Stimulated activated CD4-positive, alpha-beta T cell treated with anti-CD3 and anti-CD28 coated beads, Interleukin-1b, Interleukin-23, amount 100 ng/mL, for 48 hours (primary cell): ENCODE measurements at places on chromosomes 1 and 21.

DNA sequence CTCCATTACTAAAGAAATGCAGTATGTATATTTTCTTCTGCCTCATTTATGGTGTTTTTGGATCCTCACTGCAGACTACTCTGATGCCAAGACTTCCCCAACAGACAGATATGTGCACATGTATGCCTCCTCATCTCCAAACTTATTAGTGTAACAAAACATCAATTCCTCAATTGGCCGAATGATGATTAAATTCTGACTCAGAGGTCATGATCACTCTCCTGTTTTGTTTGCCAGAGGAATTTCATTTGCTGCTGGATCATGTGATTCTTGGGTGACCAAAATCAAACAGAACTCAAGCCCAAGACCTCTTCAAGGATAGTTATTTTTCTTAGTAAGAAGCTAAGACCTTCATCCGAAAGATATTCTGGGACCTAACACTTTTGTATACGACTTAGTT, 227.6 kb downstream of the LMO4 start:
- DNase-seq = no peak

DNA sequence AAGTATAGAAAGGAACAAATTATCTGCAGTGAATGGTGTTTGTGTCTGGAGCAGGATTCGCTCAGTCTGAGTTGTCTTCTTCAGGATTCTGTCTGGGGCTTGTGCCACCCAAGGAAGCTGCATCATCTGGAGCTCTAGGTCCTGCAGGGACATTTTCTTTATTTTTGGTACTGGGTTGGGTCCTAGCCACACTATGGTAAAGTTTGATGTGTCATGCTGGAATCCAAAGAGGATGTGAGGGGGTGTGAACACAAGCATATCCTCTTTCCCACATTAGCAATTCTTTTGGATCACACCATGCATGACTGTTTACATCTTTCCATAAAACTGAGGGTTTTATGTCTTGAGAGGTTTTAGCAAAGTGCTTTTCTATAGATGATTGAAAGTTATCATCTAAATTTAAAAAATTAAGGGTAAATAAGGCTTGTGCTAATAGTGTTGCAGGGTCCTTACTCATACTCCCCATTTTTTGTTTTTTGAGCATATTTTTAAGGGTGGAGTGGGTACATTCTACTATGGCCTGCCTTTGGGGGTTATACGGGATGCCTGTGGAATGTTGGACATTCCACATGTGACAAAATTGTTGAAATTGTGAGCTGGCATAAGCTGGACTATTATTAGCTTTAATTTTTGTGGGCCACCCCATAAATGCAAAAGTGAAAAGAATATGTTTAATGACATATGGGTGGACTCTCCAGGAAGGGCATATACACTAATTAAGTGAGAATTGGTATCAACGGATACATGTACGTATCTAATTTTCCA, 152.0 kb upstream of the HMCN1 start:
- no peak for DNase-seq

GRCh38 chr1:177794376-177794991, 175.4 kb downstream of the SEC16B start:
- no peak for DNase-seq

GRCh38 chr1:84836145-84836544, 56.9 kb downstream of the LPAR3 start:
- DNase-seq = no peak

DNA sequence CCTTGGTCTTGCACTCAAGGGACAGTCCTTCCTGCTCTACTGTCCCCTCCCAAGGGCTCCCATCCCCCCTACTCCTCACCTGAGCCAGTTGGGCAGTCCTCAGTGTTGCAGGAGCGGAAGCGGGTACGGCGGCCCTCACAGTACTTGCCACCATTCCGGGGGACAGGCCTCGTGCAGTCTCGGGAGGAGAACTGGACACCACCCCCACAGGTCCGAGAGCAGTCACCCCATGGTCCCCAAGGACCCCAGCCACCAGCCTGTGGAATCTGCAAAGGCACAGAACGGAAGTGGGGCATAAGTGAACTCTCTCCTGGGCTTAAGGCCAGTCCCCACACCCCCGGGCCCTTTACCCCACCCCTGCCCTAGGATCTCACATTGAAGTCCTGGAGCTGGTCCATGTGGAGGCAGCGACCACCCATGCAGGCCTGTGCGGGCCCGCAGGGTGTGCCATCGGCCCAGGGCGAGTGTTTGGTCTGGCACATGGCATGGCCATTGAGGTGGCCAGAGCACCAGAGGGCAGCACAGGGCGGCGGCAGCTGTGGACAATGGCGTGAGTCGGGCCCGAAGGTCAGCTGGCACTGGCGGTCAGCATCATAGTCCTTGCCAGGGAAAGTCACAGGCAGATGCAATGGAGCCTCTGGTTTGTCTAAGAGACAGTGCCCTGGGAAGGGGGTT, 5.2 kb downstream of the ADAMTS4 start:
- DNase-seq = no peak

DNA sequence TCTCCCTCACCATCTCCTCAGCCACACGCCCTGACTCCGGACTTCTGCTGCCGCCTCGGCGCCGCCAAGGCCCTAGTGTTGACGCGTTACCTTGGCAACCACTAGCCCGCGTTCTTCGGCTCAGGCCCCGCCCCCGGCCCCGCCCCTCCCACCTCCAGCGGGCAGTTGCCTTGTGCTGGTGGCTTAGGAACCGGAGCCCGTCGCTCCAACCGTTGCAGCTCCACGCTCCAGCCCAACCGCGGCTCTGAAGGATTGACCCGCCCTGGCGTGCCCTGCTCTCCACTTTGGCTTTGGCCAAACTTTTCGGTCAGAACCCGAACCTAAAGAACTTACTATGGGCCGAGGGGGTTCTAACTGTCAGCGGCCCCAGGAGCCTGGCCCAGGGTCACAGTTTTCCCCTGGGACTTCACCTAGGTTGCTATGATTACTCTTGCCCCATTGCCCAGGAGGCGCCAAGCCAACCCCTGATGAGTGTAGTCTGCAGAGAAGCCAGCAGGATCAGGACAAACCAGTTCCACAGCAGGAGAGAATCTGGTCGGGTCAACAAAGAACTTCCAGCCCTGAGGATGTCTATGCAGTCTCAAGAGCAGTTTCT, at the start of gene CFAP45:
CFAP45 (minus strand) TSS at position 80 of the 595 bp plus-strand sequence; CDS start at position 13, 67 bp downstream.
- no peak for DNase-seq

- DNase-seq = no peak
Observed at GRCh38 chr1:76303340-76303717, 228.8 kb downstream of the ST6GALNAC3 start.

- DNase-seq = no peak
Observed at GRCh38 chr1:215146240-215146975, 63.9 kb downstream of the KCNK2 start.

DNA sequence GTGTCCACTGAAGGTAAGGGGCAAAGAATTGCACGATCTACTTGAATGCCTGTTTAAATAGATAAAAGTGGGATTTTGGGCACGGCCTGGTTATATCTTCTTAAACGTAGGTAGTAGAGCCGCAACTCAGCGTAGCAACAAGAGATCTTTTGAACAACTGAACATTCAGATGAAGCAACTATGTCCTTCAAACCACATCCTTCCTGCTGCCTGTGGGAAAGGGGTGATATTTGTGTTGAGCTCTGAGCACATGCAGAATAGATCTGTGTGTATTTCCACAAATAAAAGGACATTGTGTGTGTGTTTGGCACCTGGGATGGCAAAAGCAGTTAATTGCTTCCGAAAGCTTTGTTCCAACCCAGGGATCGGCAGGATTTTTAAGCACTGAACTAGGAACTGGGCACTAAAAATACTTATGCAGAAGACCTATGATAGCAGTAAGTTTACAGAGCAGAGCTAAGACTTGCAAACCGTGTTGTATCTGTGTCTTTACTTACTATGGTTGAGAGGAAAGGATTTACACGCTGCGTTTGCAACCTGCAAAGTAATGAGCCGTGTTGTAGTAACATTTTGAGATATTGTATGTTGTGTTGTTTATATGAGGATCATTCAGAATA, 333.4 kb downstream of the CHRM3 start:
- peak; percentile 50 for DNase-seq

DNA sequence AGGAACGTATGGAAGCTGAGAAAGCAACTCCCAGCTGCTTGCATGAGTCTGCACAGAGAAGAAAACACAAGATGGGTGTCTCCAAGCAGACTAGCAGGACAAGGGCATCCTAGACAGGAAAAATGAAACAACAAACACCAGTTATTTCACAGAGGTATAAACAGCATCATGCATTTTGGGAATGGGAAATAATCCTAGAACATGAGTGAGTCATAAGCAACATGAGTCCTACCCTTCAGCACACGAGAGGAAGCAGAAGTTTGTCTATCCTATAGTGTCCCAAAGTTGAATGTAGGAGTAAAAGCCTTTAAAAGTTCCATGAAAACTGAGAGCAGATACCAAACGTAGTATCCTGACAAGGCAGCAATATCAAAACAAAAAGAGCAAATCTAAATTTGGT, 11.3 kb upstream of the FRRS1 start:
- no peak for DNase-seq

- no peak for DNase-seq
Observed at GRCh38 chr1:201450721-201451291, 18.2 kb downstream of the PHLDA3 start.

DNA sequence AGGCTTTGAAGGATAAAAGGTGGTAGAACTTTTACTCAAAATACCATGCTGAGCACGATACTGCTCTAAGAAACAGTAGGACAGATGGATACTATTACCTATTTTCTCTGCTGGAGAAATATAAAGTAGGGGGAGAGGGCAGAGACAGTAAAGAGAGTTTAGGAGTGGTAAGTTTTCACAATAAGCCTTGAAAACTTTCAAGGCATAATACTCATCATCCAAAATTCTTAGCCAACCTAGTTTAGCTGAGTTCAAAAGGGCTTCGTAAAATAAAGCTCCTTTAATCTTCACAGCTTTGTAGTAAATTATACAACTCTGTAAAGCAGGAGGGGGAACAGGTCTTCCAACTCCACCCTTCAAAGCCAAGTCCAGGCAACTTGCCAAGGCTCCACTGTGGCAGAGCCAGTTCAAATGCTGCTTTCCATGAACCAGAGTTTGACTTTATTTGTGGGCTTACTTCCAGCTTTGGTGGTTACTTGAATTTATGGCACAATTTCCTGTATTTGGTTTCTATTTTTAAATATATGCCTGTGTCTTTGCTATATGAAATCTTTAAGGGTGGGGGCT, 15.5 kb downstream of the TEX38 start:
- DNase-seq = no peak

GRCh38 chr1:82778612-82779011, 977.9 kb downstream of the ADGRL2 start:
- no peak for DNase-seq

- no peak for DNase-seq
Observed at GRCh38 chr1:8555582-8555981, 237.7 kb downstream of the SLC45A1 start.

- DNase-seq = no peak
Observed at GRCh38 chr1:29474274-29475244, 238.2 kb downstream of the PTPRU start.

DNA sequence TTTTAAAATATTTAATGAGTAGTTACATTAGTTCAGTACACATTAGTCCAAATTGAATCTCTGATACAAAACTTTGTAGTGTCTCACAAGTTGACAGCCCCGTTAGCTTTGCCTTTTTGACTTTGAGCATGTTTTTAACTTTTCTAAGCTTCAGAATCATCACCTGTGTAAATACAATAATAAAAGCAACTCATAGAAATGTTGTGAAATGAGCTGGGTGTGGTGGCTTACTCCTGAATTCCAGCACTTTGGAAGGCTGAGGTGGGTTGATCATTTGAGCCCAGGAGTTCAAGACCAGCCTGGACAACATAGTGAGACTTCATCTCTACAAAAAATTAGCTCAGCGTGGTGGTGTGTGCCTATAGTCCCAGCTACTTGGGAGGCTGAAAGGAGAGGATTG, 11.1 kb downstream of the RRP15 start:
- DNase-seq = no peak

GRCh38 chr1:230191079-230191804, 124.2 kb downstream of the GALNT2 start:
- DNase-seq = no peak

DNA sequence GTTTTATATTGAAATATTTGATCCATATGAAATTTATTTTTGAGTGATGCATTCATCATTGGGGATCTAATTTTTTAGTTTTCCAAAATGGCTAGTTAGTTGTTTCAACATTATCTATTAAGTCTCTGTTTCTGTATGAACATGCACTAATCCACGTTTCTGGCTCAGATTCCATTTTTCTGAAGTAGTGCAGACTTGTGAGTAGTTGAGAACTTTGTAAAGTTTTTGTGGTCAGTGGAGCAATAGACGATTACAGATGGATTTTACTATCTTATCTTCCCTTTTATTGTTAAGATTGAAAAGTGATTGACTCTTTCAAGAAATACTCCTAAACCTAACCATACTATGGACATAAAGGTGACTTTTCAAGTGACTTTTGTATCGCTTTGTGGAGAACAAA, 16.7 kb downstream of the SOAT1 start:
- DNase-seq = no peak

DNA sequence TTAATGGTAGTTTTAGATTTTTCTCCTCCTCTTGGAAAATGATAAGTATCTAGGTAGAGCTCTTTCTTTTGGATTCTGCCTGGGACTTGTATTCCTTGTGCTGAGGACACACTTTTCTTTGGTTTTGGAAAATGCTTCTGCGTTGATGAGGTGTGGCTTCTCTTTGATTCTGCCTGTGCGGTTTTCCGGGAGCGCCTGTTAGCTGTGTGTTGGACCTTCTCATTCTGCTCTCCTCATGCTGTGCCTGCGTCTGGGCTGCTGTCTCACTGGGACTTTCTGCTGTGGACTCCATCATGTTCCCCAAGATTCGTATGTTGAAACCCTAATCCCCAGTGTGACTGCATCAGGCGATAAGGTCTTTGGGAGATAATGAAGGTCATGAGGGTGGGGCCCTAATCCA, 21.0 kb downstream of the C1orf174 start:
- DNase-seq = no peak

DNA sequence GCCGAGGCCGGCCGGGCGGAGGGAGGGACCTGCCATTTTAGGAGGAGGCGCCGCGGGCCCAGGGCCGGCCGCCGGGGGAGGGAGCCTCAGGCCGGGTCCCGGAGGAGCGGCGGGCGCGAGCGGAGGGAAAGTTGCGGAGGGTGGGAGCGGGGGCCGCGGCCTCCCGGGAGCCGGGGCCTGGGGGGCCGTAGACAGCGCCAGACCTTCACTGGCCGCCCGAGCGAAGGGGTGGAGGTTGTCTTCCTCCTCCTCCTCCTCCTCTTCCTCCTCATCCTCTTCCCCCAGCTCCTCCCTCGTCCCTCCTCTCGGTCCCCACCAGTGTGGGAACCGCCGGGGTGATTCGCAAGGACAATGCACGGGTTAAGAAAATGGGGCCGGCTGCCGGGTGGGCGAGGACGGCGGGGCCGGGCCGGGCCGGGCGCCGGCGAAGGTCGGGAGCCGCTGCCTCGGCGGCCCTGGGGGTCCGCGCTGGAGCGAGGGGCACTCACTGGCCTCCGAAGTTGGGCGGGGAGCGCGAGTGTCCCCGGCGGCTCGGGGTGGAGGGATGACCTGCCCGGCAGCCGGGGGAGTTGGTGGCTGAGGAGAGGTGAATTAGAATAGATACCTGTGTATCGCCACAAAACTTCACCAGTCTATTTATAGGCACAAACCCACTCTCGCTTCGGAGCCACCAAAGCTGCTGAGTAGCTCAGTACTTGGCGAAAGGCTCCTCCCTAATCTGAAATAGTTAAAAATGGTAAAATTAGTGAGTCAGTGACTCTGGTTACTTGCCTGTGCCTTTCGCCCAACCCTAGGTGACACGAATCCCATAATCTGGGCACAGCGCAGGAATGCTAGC, 1.3 kb downstream of the DYRK1A start:
- DNase-seq = peak; percentile 33
